ENCODE measurements at places on chromosomes 3 and 15.

DNA sequence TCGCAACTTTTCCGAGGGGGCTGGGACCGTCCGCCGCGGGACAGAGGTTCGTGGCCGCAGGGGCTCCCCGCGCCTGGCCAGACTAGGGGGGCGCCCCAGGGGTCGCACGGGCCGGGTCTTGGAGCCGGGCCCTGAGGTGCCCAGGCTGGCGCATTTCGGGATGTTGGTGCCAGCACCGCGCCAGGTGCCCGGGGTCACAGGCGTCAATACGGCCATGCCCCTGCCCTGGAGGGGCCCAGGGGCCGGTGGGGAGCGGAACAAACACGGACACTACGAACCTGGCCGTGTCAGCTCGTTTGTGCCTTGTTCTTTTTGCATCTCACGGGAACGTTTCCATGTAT lies 366 bp downstream of the TM6SF1 start:
- no peak for DNase-seq

DNA sequence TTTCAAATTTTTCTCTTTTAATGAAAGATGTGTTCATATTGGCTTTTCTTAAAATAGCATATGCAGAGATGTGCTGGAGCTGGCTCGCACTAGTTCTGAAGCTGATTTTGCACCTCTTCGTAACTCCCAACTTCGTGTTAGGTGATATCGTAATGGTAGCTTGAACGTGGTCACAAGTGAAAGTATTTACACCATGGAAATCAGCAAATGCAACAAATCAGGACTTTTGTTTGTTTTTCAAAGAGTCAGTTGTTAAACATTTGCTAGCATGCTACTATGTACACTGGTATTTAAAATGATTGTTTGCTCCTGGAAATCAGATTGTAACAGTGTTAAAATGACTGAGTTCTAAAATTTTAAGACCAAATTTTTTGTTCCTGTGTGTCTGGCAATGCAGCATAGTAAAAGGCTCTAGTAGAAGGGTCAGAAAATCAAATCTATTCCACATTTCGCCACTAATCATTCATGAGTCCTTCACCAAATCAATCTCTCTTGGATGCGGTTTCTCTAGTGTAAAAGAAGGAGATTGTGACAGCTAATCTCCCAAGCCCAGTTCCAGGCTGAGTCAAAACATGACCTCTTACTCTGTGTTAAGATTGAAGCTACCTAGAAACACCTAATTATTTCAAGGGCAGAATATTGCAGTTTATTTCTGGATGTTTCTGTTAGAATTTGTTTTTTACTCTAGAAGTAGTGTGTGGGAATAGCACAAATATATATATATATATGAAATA lies 34.3 kb upstream of the CMC1 start:
- DNase-seq: no peak

- DNase-seq: no peak
Observed at GRCh38 chr3:176590722-176591121, 606.6 kb downstream of the TBL1XR1 start.

- no peak for DNase-seq
Observed at GRCh38 chr3:151926956-151927355, 53.5 kb downstream of the SUCNR1 start.

GRCh38 chr3:169659820-169660674 lies 3.5 kb downstream of the MECOM start:
- DNase-seq: no peak

GRCh38 chr15:51401051-51401780 lies 59.8 kb downstream of the GLDN start:
- DNase-seq: no peak

- DNase-seq: no peak
Observed at GRCh38 chr3:102471001-102471400, 36.2 kb downstream of the ZPLD1 start.

DNA sequence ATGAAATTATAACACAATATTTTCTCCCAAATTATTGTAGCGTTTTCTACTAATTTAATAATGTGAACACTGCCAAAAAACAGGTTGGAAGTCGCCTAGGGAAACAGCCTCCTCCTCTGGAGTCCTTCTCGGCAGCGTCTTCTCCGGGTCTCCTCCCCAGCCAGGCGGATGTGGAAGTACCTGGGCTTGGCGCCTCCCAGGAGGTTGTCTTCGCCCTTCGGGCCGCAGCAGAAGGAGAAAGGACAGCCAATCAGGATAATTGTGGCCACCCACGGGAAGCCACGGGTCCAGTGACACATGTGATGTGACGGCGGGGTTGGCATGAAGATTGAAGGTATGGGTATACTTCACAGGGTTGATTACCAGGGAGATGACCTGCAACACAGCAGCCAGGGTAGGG lies 491.2 kb downstream of the PYDC2 start:
- no peak for DNase-seq

DNA sequence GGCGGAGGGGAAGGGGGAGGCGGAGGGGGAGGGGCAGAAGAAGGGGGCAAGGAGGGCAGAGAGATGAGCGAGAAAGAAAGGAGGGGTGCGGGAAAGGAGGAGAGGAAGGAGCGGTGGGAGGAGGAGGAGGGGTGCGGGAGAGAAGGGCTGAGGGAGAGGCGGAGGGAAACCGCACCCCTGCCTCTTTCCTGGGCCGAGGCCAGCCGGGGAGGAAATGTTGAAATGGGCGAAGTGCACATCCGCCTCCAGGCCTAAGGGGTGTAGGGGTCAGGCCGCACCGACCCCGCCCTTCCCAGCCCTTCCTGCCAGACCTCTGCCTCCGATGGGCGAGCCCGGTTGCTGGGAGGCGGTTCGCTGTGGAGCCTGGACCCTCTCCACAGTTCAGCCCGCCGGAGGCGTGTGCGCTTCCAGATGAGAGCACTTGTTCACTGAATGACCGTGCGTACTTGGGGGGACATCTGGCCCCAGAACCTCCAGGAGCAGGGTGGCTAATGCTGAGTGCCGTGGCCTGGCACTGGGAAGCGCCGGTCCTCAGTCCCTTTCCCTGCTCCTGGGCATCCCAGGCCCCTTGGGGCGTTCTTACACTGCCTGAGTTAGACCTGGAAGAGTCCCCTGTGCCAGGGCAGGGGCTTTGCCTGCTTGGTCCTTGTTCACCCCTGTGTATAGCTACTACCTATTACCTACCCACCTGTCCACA lies 110.3 kb upstream of the KLF13 start:
- DNase-seq: no peak

GRCh38 chr15:100939791-100940190 lies 20.6 kb downstream of the LRRK1 start:
- no peak for DNase-seq

- no peak for DNase-seq
Observed at GRCh38 chr3:160480931-160481330, 31.3 kb upstream of the TRIM59 start.

GRCh38 chr3:62277986-62278385 lies 95.4 kb downstream of the FEZF2 start:
- no peak for DNase-seq

DNA sequence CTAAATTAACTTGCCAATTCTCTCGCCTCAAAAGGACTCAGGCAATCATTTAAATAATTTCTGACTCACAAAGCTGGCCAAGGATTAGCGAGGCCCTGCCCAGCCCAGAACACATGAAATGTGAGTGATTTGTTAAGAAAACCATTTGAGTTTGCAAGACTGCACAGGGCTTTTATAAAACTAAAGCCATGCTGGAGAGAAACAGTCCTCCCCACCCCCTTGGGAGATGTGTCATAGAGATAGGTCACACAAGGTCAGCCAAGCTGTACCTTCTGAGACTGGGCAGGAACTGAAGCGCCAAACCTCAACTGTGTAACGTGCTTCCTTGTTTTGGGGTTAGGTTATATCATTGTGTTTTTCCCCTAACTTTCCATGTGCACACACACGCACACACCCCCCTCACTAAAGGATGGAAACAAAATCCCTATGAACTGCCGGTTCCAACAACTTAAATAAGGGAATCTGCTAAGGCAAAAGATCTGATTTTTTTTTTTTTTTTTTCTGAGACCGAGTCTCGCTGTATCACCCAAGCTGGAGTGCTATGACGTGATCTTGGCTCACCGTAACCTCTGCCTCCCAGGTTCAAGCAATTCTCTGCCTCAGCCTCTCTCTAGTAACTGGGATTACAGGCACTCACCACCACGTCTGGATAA lies 8.1 kb downstream of the SPATA12 start:
- no peak for DNase-seq

- DNase-seq: no peak
Observed at GRCh38 chr3:133464573-133464972, 64.7 kb downstream of the BFSP2 start.

- no peak for DNase-seq
Observed at GRCh38 chr15:69624155-69624520, 171.5 kb downstream of the RPLP1 start.

DNA sequence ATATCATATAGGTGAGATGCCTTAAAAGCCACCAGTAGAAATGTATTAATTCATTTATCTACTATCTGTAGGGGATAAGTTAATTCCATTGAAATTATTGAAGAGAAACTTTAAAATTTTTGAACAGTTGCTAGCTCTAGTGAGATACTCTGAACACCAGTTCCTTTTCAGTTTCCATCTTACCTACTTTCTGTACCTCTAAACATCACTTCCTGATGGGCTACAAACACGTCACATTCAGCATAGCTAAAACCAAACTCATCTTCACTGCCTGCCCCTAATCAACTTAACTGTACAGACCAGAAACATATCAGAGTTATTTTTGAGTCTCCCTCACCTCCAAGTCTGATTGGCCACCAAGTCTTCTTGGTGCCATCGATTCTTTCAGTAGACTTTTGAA lies 88.9 kb downstream of the FEZF2 start:
- no peak for DNase-seq

DNA sequence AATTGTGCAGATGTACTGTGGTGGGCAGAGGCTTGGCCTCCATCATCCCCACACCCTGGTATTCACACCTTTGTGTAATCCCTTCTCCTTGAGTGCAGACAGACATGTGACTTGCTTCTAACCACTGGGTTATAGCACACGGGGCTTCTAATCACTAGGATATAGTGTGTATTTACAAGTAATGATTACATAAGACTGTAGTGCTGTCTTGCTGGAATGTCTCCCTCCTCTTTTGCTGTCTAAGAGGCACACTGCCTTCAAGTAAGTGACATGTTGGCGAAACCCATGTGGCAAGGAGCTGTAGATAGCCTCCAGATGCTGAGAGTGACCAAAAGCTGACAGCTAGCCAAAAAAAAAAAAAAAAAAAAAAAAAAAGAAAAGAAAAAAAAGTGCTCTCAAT lies 542.7 kb upstream of the MDFIC2 start:
- DNase-seq: no peak

- no peak for DNase-seq
Observed at GRCh38 chr3:197878427-197878826, 71.6 kb upstream of the RPL35A start.

GRCh38 chr3:31027914-31028313 lies 133.5 kb upstream of the GADL1 start:
- no peak for DNase-seq

GRCh38 chr3:31440878-31441277 lies 91.8 kb upstream of the STT3B start:
- no peak for DNase-seq

- DNase-seq: no peak
Observed at GRCh38 chr3:70273492-70273891, 38.9 kb downstream of the MDFIC2 start.

DNA sequence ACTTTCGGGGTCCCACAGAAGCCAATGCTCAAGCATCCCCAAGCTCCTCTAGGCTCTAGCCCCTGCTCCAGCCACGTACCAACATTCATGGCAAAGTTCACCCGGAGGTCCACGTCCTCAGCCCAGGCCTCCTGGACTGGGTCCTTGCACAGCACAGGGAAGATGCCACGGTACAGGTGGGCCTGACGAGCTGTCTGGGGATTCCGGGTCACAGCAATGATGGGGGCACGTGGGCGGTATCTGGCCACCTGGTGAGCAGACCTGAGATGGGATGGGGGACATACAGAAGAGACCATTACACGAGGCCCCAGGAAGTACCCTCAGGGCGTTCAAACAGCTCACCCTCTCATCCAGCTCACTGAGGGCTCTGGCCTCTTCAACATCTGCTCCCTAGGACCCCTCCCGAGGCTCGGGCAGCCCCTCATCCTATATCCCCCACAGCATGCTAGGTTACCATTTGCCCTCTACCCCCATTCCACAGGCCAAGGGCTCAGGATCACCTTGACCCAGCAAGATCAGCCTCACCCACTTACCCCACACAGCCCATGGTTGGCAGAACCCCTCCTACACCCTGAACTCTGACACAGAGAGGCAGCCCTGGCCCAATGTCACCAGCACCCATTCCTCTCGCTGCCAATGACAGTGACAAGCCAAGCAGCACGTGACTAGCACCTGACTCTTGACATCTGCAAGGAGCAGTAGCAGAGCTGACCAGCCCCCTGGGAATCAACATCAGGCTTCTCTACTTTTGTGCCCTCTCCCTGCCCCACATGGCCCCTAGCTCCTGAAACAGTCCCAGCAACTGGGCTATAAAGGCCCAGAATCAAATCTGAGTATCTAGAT lies 3.0 kb upstream of the GRAMD2A start:
- no peak for DNase-seq

DNA sequence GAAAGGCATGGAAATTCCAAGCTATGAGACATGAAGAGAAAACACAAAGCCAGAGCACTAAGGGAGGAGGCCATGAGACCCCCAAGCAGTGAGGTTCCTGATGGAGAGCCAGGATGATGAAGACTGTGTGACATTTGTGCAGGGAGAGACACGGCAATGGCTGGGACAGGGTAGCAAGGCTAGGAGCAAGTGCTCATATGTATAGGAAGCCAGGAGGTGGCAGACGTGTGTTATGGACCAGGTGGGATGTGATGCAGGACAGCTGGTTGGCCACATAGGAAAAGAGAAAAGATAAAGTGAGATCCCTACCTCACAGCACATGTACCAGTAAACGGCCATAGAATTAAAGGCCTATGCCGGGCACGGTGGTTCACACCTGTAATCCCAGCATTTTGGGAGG lies 112.7 kb downstream of the APBA2 start:
- DNase-seq: no peak

- DNase-seq: no peak
Observed at GRCh38 chr3:177522051-177522450, 324.8 kb upstream of the TBL1XR1 start.

DNA sequence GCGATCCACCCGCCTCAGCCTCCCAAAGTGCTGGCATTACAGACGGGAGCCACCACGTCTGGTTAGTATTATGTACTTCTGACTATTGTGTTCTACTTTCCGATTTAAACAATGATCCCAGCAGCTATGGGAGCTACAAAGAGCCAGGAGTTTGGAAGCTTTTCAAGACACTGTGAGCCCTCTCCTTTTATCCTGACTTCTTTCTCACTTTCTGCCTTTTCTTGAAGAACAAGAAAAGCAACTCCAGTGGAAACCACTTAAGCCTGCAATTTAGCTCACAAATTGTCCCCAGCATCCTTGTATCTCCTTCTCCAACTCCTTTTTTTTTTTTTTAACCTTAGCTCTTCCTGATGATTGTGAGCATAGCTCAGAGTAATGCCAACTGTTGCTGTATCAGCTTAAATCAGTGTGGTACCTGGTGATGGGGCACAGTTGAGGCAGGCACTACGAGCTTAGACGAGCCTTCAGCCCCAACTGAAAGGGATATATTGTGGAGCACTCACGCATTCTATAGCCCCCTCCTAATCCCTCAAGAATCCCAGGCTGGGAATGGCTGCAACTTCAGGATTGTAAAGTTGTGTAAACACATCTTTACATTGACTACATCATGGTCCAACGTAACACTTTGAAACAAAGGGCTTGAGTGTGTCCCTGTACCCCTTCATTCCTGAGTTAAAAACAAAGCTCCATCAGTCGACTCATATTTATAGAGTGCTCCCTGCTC lies 677.0 kb downstream of the FHIT start:
- DNase-seq: no peak

- no peak for DNase-seq
Observed at GRCh38 chr15:89642106-89642505, 13.2 kb downstream of the KIF7 start.

All from NCI-H2081 treated with DMSO at 0.1 percent for 48 hours (cell line).